ENCODE measurements at places on chromosomes 3 and 15.

- DNase-seq: no peak
These were observed 1.2 kb upstream of the EDEM1 start for GRCh38 chr3:5186089-5186857.

GRCh38 chr3:108414007-108414406 is 96.4 kb downstream of the MYH15 start:
- no peak for DNase-seq

- DNase-seq: no peak
These were observed 283.6 kb upstream of the RARB start for GRCh38 chr3:25144430-25144829.

DNA sequence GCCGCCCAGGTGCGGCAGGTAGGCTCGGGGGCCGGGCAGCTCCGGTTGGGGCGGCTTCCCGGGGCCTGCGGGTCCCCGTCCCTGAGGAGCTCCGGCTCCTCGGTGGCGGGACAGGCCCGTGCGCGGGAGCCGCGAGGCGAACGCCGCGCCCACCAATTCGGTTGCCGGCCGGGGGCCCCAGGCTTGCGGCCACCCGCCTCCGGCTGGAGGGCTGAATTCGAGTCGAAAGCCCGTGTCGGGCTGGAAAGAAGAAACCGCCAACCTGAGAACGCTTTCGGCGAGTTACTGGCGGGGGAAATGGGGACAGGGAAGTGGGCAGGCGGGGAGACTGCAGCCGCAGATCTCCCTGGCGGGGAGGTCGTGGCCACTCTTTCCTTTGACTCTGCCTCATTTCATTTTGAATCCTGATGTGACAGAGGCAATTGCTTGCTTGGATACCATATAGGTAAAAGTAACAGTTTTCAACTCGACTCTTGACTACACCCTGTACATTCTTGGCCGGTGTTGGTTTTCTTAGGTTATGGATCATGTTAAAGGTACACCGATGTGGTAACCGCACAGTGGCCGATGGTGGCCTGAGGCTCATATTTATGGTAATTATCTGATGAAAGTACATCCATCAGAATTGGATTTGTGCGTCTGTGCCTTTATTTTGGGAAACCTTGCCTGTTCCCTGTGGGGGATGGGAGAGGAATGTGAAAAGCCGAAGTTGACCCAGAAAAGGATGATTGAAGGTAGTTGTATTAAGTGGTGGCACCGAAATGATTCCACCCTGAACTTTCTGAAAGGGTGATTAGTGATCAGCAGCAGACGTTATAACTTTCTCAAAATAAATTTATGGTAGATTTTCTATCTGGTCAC is 1.7 kb downstream of the B3GNT5 start:
- no peak for DNase-seq

DNA sequence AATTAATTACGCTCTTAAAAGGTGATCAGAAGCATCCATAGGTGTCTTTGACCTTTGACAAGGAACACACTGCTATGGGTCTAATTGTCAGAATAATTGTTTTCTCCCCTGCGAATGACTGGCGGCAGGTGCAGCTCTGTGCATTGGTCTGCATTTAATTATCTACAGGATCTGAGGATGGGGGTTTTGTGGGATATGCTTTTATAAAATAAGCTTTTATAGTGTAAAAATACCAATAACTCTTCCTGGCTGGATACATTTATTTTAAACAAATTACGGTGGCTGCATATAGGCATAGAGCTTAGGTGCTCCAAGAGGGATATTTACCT is 201.6 kb upstream of the RGMA start:
- no peak for DNase-seq

DNA sequence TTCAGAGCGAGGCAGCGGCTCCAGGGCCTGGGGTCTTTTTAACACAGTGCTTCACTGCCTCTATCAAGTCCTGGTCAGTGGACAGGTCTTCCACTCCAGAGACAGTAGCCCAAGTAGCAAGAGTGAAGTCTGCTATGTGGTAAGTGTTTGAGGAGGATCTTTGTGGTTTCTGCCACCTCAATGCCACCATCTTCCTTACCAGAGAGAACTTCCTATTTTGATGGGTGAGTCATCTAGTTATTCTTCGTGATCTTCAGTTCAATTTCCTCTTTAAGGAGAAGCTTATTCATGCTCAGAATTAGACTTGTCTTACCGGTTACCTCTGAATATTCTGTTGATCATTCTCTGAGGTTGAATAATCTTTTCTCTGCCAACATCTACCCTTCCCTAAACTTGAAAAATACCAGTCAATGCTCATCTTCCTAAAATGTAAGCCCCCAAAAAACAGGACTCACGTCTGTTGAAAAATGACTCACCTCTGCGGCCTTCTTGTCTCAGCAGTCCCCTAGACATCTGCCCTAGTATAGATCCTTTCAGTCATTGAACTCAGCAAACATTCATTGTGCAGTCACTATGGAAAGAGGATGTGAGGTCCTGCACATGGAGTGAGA is 32.2 kb upstream of the BCL6 start:
- DNase-seq: no peak

DNA sequence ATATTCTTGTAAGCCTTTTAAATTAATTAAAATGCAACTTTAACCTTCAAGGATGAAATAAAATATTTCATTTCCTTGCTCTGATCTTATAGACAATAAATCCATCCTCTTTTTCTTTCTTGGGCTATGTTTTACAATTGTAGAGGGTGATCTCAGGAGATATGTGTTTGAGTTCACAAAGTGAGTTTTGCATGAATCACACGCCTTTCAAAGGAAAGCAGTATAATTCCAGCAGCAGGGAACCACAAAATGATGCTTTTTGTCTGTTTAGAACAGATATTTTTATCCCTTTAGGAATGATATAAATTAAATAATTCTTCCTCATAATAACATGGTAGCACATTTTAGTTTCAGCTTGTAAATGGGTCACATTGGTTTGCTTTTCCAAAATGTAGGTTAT is 191.2 kb downstream of the SEMA6D start:
- no peak for DNase-seq

DNA sequence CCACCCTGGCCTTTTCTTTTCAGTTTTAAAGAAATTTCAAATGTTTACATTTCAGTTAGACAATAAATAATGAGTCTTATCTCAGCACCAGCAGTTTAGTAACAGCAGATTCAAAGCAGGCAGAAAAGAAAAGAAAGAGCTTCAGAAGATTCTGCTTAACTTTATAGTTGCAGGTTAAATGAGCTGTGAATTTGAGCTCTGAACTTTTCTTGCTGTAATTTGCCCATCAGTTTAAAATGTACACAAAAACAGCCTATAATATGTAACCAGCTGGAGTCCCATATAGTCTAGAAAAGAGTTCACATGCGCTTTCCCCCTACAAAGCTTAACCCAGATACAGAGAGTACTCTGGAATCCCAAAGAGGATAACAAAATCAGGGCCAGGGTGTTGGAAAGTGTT is 59.7 kb upstream of the SIAH2 start:
- DNase-seq: no peak

GRCh38 chr15:80850941-80851451 is 71.8 kb downstream of the CEMIP start:
- no peak for DNase-seq

DNA sequence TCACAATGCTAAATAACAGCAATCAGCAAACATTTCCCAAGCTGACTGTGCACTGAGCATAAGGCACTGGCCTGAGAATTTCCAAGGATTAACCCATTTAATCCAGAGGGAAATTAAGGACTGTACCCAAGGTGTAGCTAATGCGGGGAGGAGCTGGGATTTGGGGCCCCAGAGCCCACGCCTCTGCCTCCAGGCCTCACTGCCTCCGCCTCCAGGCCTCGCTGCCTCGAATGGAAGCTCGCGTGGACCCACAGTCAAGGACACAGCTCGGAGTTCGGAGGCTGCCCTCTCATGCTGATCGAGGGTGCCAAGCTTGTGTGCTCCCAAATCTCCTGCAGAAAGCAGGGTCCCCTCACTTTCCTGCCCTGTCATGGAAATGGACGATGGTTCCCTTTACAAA is 76.5 kb upstream of the SNRPA1 start:
- DNase-seq: no peak

DNA sequence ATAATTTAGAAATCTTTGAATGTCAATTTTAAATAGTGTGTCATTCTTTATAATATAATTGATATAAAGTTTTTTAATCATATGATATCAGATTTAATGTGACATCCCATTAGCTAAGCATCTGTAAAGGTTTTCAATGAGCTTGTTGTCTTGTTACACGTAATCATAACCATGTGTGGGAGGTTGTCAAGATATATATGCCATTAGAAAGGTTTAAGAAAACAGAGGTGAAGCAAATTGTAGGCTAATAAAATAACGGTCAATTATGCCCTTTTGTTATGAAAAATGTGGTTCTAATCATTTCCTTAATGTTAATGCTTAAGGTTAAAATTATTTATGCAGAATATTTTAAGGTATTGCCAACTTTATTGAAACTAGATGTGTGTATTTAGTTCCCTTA is 56.3 kb downstream of the RSRC1 start:
- DNase-seq: no peak

DNA sequence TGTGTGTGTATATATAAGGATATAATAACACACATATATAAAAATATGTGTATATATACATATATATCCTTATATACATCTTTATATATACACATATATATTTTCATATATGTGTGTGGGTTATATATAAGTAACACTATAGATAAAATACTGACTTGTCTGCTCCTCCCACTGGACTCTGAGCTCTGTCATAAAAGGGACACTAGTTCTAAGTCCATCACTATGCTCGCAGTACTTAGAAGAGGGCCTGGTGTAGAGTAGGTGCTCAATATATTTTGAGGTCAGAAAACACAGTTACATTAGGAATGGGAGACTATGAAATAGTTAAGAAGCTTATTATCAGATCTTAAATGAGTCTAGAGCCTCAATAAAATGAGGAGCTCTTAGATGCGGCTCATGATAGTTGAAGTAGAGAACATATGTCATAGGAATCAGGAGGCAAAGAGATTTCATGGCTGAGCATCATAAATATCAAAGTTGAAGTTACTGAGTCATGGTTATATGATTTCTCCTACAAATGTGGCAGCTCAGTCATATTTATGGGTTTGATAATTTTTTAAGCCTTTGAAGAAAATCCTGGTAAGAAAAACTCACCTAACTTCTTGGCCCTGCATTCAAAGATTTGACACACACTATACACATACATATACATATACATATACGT is 371.2 kb upstream of the THBS1 start:
- no peak for DNase-seq

GRCh38 chr3:158830391-158830790 is 28.5 kb downstream of the MFSD1 start:
- no peak for DNase-seq

DNA sequence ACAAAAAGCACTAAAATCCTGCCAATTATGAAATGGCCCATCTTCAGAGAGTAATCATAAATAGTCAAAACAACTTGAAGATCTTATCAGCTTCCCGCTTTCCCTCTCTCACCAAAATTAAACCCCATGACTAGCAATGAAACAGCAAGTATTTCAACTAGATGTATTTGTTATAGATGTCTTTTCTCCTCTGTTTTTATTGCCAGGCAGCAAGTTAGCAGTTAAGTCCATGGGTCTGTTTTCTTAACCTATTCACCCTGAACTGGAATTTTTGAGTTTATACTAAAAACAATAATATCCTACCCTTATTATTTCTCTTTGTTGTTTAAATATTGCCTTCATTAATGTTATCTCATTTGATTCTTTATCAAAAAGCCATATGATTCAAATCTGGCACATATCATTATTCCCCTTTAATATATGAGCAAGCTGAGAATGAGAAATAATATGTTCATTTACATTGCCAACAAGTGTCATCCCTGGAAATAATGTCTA is 23.3 kb downstream of the AQP9 start:
- no peak for DNase-seq

GRCh38 chr3:179953993-179954870 is 82.5 kb downstream of the PEX5L start:
- DNase-seq: no peak

- DNase-seq: no peak
These were observed 521.9 kb downstream of the FOXP1 start for GRCh38 chr3:71061581-71061980.

DNA sequence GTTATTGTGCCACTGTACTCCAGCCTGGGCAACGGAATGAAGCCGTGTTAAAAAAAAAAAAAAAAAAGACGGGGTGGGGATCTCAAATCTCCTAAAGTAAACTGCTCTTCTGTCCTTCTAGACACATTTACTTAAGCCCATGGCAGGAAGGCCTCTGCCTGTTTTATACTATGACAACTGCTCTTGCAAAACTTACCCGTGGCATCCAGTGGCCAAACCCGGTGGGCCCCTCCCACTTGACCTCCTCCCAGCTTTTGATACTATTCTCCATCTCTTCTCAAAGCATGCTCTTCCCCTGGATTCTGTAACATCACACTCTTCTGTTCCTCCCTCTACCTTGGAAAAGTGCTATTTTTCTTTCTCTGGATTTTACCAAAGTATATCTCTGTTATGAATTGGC is 112.2 kb downstream of the RFTN1 start:
- no peak for DNase-seq

- DNase-seq: no peak
These were observed 9.8 kb upstream of the MEF2A start for GRCh38 chr15:99556011-99556410.

DNA sequence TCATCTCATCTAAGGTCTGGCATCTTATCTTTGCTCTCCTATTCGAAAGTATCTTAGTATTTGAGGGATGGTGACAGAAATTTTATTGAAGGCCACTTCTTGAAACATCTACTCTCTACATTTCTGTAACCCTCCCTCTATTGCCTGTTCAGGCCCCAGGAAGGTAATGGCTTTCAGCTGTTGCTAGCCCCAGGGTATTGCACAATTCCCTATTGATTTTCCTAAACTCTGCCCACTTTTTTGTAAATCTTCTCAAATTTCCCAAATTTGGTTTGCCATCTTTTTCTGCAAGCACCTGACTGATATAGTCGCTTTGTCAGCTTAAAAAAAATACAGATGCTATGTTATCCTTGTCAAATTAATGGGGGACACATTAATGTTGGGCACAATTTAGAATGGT is 242.1 kb downstream of the RAP2B start:
- no peak for DNase-seq

DNA sequence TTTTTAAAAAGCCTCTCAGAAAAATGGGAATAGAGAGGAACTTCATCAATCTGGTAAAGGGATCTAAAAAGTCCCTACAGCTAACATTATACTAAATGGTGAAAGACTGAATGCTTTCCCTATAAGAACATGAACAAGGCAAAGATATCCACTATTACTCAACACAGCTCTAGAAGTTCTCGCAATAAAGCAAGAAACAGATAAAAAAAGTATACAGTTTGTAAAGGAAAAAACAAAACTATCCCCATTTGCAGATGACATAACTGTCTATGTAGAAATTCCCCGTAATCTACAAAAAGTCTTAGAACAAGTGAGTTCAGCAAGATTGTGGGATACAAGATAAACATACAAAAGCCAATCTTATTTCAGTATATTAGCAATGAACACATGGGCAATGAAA is 15.4 kb downstream of the EDC3 start:
- DNase-seq: no peak

- DNase-seq: no peak
These were observed 580.2 kb upstream of the NECTIN3 start for GRCh38 chr3:110491413-110491812.

GRCh38 chr15:101615986-101616848 is 36.0 kb downstream of the TM2D3 start:
- no peak for DNase-seq

- no peak for DNase-seq
These were observed 30.7 kb downstream of the MAP2K5 start for GRCh38 chr15:67573194-67573593.

- no peak for DNase-seq
These were observed 6.6 kb downstream of the SAMMSON start for GRCh38 chr3:70006089-70006488.

- no peak for DNase-seq
These were observed 11.2 kb upstream of the SEMA5B start for GRCh38 chr3:123038751-123039150.

GRCh38 chr3:71101626-71102025 is 481.9 kb downstream of the FOXP1 start:
- no peak for DNase-seq

GRCh38 chr3:142642956-142643355 is 46.8 kb downstream of the PLS1 start:
- no peak for DNase-seq
